ENCODE measurements at places on chromosomes 2 and 18. TPM values are rescaled to one million over a fixed set of nuclear protein-coding genes. Genes with fewer than 3 reads are reported as not detected.

Gene TEKT4
- total RNA-seq, result 2.5 TPM

Gene GAREM1
- total RNA-seq, result 15.2 TPM

Gene CD226
- 1.8 TPM for total RNA-seq

Gene ALPP
- not detected for total RNA-seq

Gene CHRND
- 0.23 TPM for total RNA-seq

Gene DNAJB2
- 91.6 TPM for total RNA-seq

Gene WNT10A
- total RNA-seq, result 0.46 TPM

Gene UXS1
- 60.9 TPM for total RNA-seq

Gene BOK
- 35.1 TPM for total RNA-seq

Gene SCN3A
- 197 TPM for total RNA-seq

Gene CFAP221
- total RNA-seq, result 25.4 TPM

Gene RMC1
- total RNA-seq, result 29.8 TPM

Gene GPBAR1
- total RNA-seq, result not detected

Gene ROCK2
- total RNA-seq, result 60.9 TPM

Gene RTP5
- 13.8 TPM for total RNA-seq

Gene IGFBP2
- total RNA-seq, result 98.7 TPM

Gene GPR45
- total RNA-seq, result 1.8 TPM

Gene SLC9A4
- total RNA-seq, result 0.69 TPM

Gene IL1R2
- total RNA-seq, result not detected

Gene NEB
- total RNA-seq, result 3.2 TPM

Gene SLC19A3
- total RNA-seq, result 3.9 TPM

Gene PTGR3
- total RNA-seq, result 23.8 TPM

Gene VWC2L
- total RNA-seq, result 30.0 TPM

Gene ELOA2
- total RNA-seq, result not detected

Gene ITGA4
- total RNA-seq, result 5.3 TPM

Gene HSBP1L1
- 3.2 TPM for total RNA-seq

Gene FAM124B
- 11.5 TPM for total RNA-seq

Gene TMEFF2
- 55.4 TPM for total RNA-seq

Gene IL36RN
- total RNA-seq, result not detected

Gene PDE1A
- total RNA-seq, result 34.4 TPM
